ENCODE measurements at places on chromosomes 5 and 9. TPM values are rescaled to one million over a fixed set of nuclear protein-coding genes. Genes with fewer than 3 reads are reported as not detected.

IL17B gene
- 0.60 TPM for total RNA-seq

PCDHGA2 gene
- 0.14 TPM for total RNA-seq

- peak overlapping the region; percentile 57 for H3K4me3 ChIP-seq
- H3K36me3 ChIP-seq = no peaks in the 10 kb centered on the region
- DNase-seq = peak; percentile 14
Measured at GRCh38 chr5:114362197-114362976, 517 bp downstream of the KCNN2 start.

DNA sequence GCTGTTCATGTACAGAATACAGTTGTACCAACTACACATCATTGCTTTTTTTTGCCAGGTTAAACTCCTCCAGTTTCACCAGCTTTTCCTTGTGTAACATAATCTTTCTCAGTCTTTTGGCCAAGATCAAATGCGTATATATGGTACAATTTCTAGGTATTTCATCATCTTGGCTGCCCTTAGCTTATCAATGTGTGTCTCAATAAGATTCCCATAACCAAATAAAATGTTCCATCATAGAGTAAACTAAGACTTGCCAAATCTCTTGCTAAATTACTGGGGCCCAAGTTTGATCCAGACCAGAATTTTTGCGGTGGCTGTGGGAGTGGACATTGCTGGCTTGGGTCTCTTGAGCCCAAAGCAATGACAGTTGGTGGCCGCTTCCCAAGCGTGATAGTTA lies 24.3 kb upstream of the ERBIN start:
- H3K27me3 ChIP-seq = no peaks in the 10 kb centered on the region
- H3K4me1 ChIP-seq = no peaks in the 10 kb centered on the region
- H3K36me3 ChIP-seq = no peaks in the 10 kb centered on the region
- H3K4me3 ChIP-seq = no peak overlapping the region

- H3K4me3 ChIP-seq = peak overlapping the region; percentile 95
- H3K27me3 ChIP-seq = no peaks in the 10 kb centered on the region
- DNase-seq = no peak
- H3K27ac ChIP-seq = peak overlapping the region; percentile 100
Measured at GRCh38 chr9:33291031-33291397, 698 bp downstream of the NFX1 start.

Data from astrocyte (in vitro differentiated cells and primary cell).